T-helper 17 cell (primary cell): ENCODE measurements at places on chromosomes 12 and 14.

DNA sequence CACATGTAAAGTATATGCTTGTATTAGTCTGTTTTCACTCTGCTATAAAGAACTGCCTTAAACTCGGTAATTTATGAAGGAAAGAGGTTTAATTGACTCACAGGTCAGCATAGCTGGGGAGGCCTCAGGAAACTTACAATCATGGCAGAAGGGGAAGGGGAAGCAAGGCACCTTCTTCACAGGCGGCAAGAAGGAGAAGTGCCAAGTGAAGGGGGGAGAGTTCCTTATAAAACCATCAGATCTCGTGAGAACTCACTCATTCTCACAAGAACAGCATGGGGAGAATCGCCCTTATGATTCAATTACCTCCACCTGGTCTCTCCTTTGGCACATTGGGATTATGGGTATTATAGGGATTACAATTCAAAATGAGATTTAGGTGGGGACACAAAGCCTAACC lies 229.5 kb upstream of the PLXNC1 start:
- no peak for DNase-seq

DNA sequence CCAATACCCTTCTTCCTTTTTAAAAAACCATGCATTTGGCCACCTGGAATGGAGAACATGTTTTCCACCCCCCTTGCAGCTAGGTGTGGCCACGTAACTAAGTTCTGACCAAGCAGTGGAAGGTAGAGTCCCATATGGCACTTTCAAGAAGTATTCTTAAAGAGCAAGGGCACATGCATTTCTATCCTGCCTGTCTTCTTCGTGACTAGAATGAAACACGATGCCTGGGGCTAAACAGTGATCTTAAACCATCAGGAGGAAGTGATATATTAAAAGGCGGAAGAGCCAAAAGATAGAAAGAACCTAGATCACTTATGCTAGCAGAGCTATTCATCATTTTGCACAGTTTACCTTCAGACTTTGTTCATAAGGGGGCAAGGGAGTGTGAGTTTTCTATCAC lies 16.0 kb upstream of the DDX11 start:
- DNase-seq, result no peak

- DNase-seq, result no peak
Measured at GRCh38 chr12:95208678-95209077, 8.6 kb downstream of the FGD6 start.

DNA sequence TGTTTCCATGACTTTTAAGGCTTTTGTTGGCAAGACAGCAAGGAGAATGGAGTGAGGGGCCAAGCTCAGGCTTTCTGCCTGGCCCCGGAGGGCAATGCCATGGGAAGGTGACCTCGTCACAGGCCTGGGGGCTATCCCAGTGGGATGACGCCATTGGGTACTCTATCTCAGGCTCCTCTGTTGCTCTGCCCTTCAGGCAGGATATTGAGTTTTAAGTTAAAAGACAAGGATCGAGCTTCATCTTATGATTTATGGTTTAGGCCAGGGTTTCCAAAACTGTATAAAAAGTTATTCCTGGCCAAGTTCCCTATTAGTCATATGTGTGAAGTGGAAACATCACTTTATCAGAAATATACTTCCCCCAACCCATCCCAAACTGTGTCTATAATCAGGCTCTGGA lies 127.7 kb downstream of the ZFP36L1 start:
- DNase-seq, result no peak

- DNase-seq, result no peak
Measured at GRCh38 chr14:98101323-98101722, 1170.7 kb downstream of the BCL11B start.

DNA sequence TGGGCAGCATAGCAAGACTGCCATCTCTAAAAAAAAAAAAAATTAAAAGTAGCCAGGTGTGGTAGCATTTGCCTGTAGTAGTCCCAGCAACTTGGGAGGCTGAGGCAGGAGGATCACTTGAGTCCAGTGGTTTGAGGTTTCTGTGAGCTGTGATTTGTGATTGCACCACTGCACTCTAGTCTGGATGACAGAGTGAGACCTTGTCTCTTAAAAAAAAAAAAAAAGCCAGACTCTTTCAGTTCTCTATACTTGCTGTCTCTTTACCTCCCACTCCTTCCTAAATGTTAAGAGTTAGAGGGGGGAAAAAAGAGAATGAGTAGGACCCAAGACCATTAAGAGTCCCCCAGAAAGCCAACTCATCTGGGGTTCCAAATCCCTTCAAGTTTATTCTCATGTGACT lies 17.8 kb downstream of the EIF2S1 start:
- DNase-seq, result no peak
